ENCODE measurements at places on chromosomes 6 and 20.

DNA sequence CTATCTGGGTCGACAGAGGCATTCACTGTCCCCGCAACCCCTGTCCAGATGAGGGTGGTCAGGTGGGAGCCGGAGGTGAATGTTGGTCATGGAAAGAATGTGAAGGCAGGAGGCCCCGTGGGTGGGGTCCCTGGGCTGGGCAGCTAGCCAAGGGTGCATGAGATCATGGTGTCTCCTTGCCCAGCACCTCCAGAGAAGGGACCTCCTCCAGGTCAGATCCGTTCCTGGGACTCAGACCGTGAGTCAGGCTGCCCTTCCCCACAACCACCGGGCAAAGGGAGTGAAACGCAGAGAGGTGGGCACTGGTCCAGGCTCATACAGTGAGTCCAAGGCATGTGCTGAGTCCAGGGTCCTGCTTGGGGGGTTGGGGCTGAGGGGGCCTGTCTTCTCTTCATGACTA lies 3.5 kb downstream of the FOXS1 start:
- DNase-seq, result no peak

DNA sequence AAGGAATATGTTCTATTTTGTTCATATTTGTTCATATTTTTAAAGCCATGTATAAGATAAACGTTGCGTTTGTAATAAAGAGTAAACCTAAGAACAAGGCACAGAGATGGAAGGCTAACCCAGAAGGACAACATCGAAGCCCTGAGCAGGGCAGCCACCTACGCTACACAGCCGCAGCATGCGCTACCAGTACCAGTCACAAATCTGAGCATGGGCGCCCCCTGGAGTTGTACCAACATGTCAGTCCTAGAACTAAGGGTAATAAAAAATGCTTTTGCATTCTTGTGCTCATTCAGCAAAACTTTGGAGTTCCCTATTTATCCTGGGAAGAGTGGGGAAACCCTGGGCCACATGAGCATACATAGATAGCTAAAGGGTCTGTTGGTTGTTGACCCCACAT lies 70.6 kb downstream of the PLEKHG1 start:
- no peak for DNase-seq

GRCh38 chr20:16459019-16459700 lies 114.1 kb downstream of the KIF16B start:
- no peak for DNase-seq

DNA sequence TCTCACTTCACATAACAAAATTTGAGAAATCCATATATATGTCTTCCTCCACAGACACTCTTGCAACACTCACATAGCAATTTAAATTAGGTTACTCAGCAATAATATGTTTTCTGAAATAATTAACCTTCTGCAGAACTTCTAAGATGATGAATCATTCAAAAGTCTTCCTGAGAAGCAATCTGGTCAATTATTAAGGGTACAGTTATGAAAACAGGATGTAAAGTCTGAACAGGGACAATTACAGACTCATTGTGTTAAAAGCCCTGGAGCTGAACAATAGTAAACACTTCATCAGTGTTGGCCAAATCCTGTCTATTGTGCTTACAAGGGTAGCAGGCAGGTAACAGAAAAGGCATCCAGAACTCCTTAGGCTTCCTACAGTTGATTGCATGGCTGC lies 75.4 kb downstream of the FILIP1 start:
- no peak for DNase-seq

DNA sequence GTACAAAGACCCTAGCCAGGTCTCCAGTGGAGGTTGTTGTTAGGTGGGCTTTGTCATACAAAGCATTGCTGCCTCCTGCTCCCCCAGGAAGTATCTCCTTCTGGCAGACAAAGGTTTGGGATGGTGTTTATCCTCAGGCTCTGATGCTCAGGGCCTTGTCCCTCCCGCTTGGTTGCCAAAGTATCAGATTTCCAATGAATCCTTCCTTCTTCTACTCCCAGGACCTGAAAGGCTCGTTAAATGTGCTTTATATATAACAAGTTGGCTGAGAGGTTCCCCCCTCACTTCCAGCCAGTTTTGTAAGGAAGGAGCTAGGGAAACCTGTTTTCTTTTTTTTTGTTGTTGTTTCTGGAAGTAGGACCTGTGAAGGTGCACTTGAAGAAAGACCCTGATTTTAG lies 14.4 kb downstream of the PTK7 start:
- DNase-seq, result no peak
